ENCODE measurements at places on chromosomes 11 and 22. TPM values are rescaled to one million over a fixed set of nuclear protein-coding genes. Genes with fewer than 3 reads are reported as not detected.

DNA sequence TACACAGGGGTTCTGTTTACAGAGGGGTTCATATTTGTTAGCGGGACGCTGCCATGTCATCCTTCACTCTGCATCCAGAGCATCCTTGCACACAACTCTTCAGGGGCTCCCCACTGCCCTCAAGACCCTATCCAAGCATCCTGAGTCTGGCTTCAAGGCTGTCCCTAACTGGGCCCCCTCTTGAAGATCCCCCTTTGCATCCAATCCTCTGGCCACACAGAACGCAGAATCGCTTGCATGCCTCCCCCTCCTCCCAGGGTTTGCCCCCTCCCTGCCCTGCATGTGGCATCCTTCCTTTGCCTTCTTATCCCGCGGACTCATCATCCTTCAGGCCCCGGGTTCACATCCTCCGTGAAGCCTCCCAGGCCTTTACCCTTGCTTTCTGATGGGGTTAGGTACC is 18.6 kb downstream of the C1QTNF6 start:
- no peak for DNase-seq

GRCh38 chr11:61994981-61995380 is 27.5 kb upstream of the FTH1 start:
- no peak for DNase-seq

Gene ADAMTS8
- total RNA-seq: not detected

DNA sequence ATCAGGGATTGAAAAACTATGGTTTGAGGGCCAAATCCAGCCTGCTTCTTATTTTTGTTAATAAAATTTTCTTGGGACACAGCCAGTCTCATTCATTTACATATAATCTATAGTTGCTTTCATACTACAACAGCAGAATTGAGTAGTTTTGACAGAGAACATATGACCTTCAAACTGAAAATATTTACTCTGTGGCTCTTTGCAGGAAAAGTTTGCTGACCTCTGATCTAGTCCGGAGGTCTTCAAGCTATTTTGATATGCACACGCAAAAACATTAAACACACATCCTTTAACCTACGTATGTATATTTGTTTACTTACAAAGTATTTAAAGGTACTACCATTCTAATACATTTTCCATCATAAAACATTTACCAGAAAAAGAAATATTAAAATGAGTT is 76.5 kb upstream of the LARGE1 start:
- DNase-seq: no peak

- no peak for DNase-seq
Measured at GRCh38 chr11:110870816-110871522, 158.7 kb upstream of the ARHGAP20 start.

Gene C11orf97
- total RNA-seq: not detected

- no peak for DNase-seq
Measured at GRCh38 chr11:125333354-125334073, 162.6 kb downstream of the FEZ1 start.

Gene GLB1L2
- total RNA-seq: 4.3 TPM

DNA sequence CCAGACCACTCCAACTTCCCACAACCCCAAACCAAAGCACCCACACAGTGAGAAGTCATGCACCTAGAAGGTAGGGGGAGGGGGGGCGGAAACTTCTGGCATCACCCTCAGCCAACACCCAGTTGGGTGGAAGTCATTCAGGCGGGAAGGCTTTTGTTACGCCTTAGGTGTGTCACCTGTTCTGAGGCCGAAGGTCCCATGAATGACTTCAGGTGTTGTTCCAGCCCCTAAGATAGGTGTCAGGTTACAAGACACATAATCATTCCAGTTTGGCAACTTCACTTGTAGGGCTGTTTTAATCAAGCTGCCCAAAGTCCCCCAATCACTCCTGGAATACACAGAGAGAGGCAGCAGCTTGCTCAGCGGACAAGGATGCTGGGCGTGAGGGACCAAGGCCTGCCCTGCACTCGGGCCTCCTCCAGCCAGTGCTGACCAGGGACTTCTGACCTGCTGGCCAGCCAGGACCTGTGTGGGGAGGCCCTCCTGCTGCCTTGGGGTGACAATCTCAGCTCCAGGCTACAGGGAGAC is at the start of gene TMPRSS4:
Gene TMPRSS4 (plus strand): TSS at position 325 of the 528 bp plus-strand sequence. CDS start 225 bp downstream, outside the sequence.
- peak; percentile 86 for DNase-seq

GRCh38 chr22:36331912-36332622 is 55.7 kb downstream of the MYH9 start:
- peak; percentile 55 for DNase-seq

Gene JAM3
- total RNA-seq: 23.3 TPM

DNA sequence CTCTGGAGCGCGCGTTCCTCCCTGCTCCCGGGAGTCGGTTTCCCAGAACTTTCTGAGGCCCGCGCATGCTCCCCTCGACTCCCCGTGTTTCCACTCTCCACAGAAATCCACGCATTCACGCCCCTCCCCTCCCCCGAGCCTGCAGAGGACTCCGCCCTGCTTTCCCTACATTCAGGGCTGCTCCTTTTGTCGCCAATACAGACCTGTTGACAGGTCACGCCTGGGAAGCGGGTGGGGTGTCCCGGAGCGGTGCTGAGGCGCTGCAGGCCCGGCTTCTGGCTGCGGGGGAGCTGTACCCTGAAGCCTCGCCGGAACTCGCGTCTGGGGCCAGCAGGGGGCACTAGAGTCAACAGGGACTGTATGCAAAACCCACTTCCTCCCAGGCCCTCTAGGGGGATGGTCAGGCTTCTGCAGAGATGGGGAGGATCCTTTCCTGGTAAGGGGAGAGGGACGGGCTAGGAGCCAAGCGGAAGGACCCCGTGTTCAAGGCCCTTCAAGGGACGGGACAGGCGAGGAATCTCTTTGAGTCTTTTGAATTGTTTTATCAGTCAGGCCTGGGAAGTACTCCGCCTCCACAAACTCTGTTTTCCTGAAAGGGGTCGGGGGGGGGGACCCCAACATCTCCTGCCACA is at the start of gene PRAME:
Gene PRAME (minus strand): TSS at position 294 of the 632 bp plus-strand sequence. CDS start 2,433 bp downstream, outside the sequence.
- peak; percentile 44 for DNase-seq

GRCh38 chr11:71210861-71211260 is 41.5 kb downstream of the SHANK2 start:
- DNase-seq: no peak

- DNase-seq: no peak
Measured at GRCh38 chr11:27621405-27622161, 78.7 kb downstream of the BDNF start.

Gene RAG2
- not detected for total RNA-seq

Gene LRP4
- 17.7 TPM for total RNA-seq

GRCh38 chr11:66593303-66593635 is 284 bp downstream of the CCS start:
- no peak for DNase-seq

Gene LINC01488
- not detected for total RNA-seq

DNA sequence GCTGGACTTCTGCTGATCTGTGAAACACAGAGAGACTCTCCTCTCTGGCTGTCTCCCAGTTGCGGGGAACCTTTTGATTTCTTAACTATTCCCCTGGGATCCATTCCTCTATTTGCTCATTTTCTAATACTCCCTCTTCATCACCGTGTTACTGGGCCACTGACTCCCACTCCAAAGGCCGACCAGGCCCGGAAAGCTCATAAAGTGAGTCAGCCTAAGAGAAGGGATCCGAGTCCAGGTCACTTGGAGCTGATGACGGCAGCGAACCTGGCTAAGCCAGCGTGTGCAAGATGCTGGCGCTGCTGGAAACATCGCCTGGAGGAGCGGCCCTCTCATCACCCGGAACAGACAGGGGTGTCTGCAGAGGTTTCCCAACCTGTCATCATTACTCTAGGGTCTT is 112.8 kb downstream of the FBXO7 start:
- no peak for DNase-seq

Gene NLRP10
- 0.69 TPM for total RNA-seq

Gene EIF3L
- 278 TPM for total RNA-seq

Gene CRYBB2
- not detected for total RNA-seq

DNA sequence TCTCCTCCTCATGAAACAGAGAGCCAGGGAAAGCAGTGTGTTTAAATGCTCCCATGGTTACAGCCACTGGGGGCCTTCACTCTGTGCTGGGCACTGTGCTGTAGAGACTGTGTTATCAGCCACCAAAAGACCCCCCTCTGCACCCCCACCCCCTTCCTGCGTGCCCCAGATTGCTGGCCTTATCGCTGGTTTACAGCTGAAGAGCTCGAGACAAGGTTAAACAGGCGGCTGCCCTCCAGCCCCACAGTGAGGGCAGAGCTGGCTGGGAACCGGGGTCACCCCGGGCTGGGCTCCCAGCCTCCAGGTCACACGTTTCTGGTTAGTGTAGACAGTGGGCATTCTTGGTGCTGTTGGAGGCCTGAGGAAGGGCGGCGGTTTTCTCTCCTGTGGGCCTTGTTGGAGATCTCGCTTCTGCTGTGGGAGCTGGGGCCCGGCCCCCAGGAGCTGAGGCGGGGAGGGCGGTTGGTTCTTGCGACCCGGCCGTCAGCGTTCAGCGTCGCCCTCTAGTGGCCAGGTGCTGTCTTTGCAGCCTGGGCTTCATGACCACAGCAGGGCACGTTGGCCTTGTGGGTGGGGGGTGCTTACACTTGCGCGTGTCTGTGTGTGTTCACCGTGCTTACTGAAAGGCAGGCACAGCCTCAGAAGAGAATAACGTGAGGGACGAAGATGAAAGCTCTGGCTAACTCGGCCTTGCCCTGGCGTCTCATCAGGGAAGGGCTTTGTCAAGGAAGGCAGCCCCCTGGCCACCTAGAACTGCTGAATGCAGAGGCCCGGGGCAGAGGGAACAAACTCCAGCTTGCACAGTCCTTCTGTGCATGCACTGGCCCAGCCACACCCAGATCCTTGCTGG is 40.8 kb downstream of the TBC1D22A start:
- DNase-seq: peak; percentile 27

Gene LIF
- total RNA-seq: 84.0 TPM

- peak; percentile 92 for DNase-seq
Measured at GRCh38 chr22:35840302-35840739, 122.6 kb downstream of the APOL5 start.

DNA sequence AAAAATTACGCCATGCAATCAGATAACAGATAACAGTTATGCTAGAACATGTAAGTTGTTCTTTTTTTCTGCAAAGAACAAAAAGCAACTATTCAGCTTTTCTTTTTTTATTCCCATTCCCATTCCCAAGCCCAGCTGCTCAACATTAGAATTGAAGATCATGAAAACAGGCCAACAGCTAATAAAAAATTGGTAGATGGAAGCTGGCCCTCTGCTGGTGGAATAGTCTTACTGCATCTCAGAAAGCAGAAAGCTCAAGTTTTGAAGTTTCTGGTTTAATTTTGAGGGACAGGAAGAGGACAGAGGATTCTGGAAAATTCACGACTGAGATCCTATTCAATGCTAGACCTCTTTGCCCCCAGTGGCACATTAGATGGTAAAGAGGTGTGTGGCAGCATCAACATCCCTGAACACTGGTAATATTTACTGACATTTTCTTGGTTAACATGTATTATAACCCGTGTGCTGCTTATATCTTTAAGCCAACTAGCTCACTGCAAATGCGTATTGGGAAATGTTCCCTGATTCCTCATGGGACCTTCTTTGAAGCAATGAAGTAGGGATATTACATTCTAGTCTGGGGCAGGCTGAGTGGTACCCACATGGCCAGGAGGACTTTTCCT is 591.2 kb downstream of the OPCML start:
- DNase-seq: peak; percentile 18

Gene ARFIP2
- total RNA-seq: 78.0 TPM

GRCh38 chr11:127110542-127110941 is 110.0 kb upstream of the KIRREL3 start:
- no peak for DNase-seq

- no peak for DNase-seq
Measured at GRCh38 chr22:28983190-28983589, 78.4 kb downstream of the C22orf31 start.

GRCh38 chr11:71421392-71421950 is 26.7 kb downstream of the DHCR7 start:
- no peak for DNase-seq

Gene TRIM51
- total RNA-seq: not detected

DNA sequence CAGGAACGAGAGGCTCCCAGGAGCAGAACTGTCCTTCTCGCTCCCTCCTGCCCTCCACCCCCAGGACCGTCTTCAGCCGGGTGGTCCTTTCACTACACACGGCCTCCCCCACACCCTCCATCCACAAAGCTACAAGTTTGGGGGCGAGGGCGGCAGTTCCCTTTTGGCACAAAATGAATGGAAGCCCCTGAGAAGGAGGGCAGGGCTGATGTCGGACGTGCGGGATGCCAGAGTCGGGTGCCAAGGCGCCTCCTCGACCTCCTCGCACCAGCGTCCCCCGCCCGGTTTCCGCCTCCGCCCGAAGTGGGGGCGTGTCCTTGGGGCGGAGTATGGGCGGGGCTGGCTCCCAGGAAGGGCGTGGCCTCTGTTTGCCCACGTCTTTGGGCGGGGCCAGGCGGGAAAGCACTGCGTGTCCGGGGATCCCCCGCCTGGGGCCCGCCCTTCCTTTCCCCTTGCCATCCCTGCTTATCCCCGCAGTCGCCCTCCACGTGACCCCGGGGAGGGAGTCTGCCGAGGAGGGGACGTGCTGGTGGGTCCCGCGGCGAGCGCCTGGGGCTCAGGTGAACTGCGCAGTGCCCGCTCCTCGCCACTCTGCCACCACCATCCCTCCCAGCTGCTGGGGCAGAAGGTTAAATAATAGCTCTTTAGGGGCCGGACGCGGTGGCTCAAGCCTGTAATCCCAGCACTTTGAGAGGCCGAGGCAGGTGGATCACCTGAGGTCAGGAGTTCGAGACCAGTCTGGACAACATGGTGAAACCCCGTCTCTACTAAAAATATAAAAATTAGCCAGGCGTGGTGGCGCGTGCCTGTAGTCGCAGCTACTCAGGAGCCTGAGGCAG is 937 bp upstream of the EFEMP2 start:
- peak; percentile 72 for DNase-seq

- DNase-seq: no peak
Measured at GRCh38 chr11:9073466-9074225, 17.8 kb downstream of the SCUBE2 start.

Gene STK33
- total RNA-seq: 15.3 TPM

- no peak for DNase-seq
Measured at GRCh38 chr11:125542709-125543108, 26.6 kb upstream of the EI24 start.

GRCh38 chr11:130691581-130691980 is 224.7 kb downstream of the SNX19 start:
- DNase-seq: no peak

DNA sequence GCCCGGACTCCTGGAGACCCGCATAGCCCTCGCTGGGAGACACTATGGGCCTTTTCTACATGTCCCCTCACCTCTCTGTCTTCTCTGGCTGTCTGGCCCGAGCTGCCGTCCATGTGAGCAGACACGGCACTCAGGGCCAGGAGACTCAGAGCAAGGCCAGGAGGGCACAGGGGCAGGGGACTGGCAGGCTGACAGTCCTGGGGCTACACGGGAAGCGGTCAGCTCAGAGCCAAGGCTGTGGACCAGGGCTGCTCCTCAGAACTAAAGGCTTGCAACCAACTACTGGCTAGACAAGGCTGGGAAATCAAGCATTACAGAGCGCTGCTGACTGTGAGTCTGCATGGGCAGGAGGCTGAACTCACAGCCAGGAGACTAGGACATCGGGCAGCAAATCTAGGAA is 56.1 kb upstream of the CDON start:
- no peak for DNase-seq

- no peak for DNase-seq
Measured at GRCh38 chr11:10476927-10477689, 22.0 kb downstream of the AMPD3 start.

Gene OR51B5
- not detected for total RNA-seq

- peak; percentile 61 for DNase-seq
Measured at GRCh38 chr11:72041364-72042063, 38.8 kb downstream of the NUMA1 start.

Data from renal cortical epithelial cell (primary cell).